ENCODE measurements at places on chromosomes 5 and 9.

DNA sequence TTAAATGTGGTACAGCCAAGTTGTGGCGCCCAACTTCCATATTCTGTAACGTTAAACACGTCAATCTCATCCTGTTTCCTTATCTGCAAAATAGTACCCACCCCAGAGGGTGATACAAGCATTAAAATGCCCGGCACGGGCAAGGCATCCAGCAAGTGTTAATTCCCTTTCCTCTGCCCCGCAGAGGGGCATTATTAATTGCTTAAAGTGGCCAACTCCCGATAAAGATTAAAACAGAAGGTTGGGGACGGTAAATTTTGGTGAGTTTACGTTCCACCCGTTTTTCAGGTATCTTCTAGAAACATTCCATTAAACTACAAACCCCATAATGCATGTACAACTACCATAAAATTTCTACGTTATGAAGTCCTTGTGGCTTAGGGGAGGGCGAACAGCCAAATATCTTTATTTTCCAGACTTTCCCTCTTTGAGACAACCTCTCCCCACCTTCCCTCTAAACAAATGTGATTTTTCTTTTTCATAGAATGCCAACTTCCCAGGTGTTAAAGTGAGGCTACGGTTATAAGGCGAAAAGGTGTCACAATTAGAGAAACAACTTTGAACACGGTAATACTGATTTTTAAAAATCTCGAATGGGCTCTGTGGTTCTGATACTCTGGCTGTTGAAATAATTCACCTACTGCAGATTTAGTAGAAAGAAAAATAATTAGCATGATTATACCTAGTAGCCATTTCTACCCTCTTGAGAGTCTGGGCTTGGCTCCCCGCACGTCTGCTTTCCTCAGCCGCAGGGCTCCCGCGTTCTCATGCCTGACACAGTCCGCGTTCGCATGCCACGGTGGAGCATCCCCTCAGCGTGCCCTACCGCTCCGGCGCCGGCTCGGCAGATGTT lies 1.2 kb upstream of the GPBP1 start:
- DNase-seq = peak; percentile 13

GRCh38 chr9:91900797-91901177 lies 49.2 kb downstream of the ROR2 start:
- DNase-seq = no peak

GRCh38 chr5:27473307-27474046 lies 435.1 kb upstream of the CDH9 start:
- no peak for DNase-seq

DNA sequence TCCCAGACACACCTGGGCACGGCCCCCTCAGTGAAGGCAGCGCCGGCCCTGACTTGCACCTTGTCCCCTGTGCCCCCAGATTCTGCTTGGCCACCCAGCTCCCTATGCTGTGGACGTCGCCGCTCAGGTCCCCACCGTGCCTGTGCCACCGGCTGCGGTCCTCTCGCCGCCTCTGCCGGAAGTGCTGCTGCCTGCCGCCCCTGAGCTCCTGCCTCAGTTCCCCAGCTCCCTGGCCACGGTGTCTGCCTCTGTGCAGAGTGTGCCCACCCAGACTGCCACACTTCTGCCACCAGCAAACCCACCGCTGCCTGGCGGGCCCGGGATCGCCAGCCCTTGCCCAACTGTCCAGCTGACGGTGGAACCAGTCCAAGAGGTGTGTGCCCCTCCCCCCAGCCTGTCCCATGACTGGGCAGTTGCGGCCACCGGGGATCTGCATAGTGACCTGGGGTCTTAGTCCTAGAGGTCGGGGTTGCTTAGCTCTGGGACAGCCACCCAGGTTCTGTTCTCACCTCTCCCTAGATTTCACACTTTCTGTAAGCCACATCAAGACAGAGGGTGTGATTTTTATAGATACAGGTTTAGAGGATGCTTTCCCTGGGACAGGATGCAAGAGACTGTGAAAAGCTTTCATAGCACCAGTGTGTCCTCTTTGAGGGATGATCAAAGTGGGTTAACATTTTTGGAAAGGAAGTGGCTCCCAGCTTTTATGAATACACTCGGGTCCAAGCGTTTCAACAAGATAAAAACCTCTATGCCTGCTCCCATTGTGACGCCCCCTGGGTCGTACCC lies 78.0 kb downstream of the WNK2 start:
- DNase-seq = no peak

GRCh38 chr9:137453643-137454081 lies 5.5 kb downstream of the NSMF start:
- peak; percentile 73 for DNase-seq

- no peak for DNase-seq
These were observed 19.8 kb downstream of the EXOSC2 start for GRCh38 chr9:130713286-130713960.

GRCh38 chr9:130939405-130940026 lies 469 bp upstream of the FIBCD1 start:
- no peak for DNase-seq

GRCh38 chr5:69414885-69415583 lies at the start of gene MARVELD2:
MARVELD2 (plus strand) TSS chr5:69415116; CDS start chr5:69419386, 4,270 bp downstream.
- peak; percentile 44 for DNase-seq

DNA sequence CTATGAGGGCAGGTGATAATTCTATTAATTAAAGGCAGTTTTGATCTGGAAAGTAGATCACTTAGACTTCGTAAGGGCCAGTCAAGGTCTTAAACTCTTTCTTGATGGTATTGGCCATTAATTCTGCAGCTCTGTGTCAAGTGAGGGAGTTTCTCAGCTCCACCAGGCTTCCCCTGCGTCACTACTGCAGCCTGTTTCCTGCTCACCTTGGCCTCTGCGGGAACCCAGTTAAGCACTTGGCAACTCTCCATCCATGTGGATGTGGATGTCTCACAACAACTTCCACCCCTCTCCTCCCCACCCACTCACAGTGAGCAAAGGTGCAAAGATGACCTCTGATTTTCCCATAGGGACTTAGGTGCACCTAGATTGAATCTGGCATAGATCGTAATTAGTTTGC lies 191.6 kb downstream of the PLK2 start:
- no peak for DNase-seq

DNA sequence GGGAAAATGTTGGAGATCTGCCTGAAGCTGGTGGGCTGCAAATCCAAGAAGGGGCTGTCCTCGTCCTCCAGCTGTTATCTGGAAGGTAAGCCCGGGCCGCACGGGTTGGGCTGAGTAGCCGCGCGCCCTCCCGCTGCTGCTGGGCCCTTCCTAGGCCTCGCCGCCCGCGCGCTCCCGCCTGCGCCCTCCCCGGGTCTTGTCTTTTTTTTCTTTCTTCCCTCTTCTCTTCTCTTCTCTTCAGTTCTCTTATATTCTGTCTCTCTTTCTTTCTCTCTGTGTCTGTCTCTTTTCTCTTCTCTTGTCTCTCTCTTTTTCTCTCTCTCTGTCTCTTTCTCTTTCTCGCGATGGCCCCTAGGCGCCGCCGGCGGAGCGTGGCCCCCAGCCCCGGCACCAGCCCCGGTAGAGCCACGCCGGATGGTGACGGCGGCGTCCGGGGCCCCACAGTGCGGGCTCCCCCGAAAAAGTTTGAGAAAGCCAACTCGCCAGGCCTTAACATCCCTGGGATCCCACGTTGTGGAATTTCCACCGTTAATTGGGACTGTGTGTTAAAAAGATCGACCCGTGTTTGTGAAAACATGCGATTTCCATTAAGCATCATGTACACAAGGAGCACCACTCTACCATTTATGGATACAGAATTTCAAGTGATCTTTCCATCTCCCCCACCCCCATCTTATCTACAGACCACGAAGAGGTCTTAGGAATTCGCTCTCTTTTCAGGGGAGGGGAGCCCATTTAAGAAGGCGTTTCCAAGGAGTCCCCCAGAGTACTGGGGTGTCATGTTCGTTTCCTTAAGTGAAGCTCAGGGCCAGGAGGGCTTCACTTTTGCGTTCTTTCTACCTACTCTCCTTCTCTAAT lies 616 bp downstream of the ABL1 start:
- DNase-seq = no peak

- DNase-seq = no peak
These were observed 135.4 kb downstream of the FAM114A2 start for GRCh38 chr5:153903321-153903720.

GRCh38 chr5:167232675-167233311 lies 1058.7 kb upstream of the WWC1 start:
- DNase-seq = no peak

DNA sequence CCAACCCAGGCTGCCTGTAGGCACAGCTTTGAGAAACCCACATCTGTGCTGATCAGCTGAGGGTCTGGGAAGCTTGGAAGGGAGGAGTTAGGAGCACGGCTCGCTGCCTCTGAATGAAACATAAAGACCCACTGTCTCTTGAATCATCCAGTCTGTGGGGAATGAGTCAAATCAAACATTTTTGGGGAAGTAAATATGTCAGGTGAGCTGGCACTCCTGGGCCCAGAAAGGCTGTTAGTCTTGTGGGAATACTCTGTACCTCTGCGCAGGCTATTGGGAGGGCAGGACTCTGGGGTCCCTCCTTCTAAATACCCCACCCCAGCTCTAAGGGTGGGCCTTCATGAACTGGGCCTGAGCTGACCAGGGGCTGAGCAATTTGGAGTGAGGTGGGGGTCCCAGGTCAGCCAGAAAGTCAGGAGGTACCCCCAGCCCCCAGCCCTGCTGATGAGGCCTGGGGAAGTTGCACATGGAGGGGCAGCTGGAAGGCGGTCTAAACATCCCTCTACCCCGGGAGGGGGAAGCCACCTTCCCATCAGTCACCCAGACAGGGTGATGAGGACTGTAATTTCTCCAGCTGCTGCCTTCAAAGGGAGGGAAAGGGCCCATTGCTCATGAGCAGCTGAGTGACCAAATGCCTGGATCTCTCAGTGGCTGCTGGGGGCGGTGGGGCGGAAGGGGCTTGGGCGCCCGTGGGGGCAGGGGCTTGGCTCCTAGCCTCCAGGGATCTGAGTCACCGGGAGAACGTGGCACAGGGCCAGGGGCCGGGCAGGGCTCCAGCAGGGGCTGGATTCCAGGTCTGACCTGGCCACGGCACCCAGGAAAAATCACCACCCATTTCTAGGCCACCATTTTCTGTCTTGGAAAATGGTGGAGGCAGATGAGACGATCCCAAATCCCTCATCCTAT lies 10.8 kb downstream of the FIBCD1 start:
- no peak for DNase-seq
